Pericardium fibroblast (primary cell): ENCODE measurements at places on chromosomes 11 and 22. TPM values are rescaled to one million over a fixed set of nuclear protein-coding genes. Genes with fewer than 3 reads are reported as not detected.

Gene YWHAH
- total RNA-seq = 87.6 and 116 TPM in 2 replicates

Gene SEPTIN5
- 23.6 and 30.8 TPM in 2 replicates for total RNA-seq

Gene STK33
- total RNA-seq = 0.43 and 1.4 TPM in 2 replicates

Gene IFITM1
- 300 and 328 TPM in 2 replicates for total RNA-seq

Gene ADM2
- total RNA-seq = 14.5 and 35.9 TPM in 2 replicates

Gene NR1H3
- total RNA-seq = 27.4 and 29.6 TPM in 2 replicates

Gene MB
- total RNA-seq = not detected in 2 replicates

Gene SNRPD3
- 95.2 and 109 TPM in 2 replicates for total RNA-seq

Gene OR2AG1
- not detected in 2 replicates for total RNA-seq

Gene APOBEC3F
- 1.5 and 8.9 TPM in 2 replicates for total RNA-seq

Gene TUB
- 6.3 and 8.3 TPM in 2 replicates for total RNA-seq

Gene GRM5
- under 0.01 TPM in 1 of 2 replicates, not detected in the other for total RNA-seq

Gene CEP126
- 0.93 and 1.5 TPM in 2 replicates for total RNA-seq

Gene ARHGAP20
- 5.1 and 9.4 TPM in 2 replicates for total RNA-seq
